ENCODE measurements at places on chromosomes 13 and 19.

DNA sequence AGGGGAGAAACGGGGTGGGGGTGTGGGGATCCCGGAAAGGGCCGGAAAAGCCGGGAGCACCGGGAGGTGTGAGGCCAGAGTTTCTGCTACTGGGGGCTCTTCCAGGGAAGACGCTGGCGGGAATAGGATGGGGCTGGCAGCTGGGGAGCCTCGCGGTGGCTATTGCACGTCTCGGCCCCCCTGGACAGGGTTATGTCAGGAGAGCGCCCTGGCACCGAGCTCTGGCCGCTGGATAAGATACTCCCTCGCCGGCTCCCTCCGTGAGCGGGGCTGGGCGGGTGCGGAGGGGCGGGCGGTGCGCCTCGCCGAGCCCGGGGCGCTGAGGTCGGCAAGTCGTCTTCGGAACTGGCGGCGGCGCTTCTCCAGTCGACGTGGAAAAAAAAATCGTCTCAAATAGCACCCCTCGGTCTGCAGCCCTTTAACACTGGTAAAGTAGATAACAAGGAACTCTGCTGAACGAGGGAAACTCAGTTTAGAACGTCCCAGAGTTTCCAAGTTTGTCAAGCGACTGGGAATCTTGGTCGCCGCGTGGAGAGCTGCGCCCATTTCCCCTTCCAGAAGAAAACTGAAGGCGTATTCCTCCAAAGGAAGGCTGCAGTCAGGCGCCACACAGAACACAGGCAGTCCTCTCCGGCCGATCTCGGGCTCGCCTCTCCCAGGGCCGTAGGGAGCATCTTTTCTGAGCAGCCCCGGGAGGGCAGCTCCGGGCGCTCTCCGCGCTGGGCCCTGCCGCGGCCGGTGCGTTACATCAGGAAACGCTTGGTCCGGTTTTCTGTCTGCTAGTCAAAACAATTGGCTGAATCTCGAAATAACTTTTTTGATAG is 115.1 kb downstream of the KCNRG start:
- peak; percentile 55 for DNase-seq

GRCh38 chr19:47239152-47239551 is 8.2 kb upstream of the BBC3 start:
- no peak for DNase-seq

- no peak for DNase-seq
These were observed 242.6 kb upstream of the RFC3 start for GRCh38 chr13:33575378-33575777.

DNA sequence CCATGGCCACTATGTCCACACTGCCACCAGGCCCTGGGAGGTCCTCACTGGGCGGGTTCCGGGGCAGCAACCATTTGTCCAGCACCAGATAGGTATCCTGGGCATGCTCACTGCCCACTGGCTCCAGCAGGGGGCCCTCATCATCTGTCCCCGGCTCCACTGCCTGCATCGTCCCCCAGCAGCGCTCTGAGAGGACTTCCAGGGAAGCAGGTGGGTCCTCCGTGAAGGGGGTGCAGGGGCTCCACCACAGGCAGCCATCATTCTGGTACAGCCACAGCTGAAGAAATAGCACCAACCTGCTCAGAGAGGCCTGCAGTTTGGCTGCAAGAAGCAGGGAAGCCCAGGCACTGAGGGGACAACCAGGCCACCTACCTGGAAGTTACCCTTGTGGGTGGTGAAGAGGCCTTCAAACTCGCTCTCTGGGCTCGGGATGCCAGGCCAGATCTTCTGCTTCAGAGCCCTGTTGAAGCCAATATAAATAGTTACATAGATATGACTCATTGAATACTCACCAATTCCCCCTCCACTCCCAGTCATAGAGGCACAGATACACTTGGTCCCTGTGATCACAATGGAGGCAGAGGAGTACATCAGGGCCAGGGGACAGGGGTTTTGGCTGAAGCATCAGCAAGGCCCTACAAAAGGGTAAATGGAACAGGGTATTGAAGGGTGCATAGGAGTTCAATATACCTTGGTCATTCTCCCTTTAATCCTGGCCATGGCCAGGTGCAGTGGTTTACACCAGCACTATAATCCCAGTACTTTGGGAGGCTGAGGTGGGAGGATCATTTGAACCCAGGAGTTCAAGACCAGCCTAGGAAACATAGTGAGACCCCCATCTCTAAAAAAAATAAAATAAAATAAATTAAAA is 4.1 kb downstream of the SWSAP1 start:
- DNase-seq = peak; percentile 37

- DNase-seq = no peak
These were observed 6.8 kb downstream of the RUBCNL start for GRCh38 chr13:46380242-46380641.

DNA sequence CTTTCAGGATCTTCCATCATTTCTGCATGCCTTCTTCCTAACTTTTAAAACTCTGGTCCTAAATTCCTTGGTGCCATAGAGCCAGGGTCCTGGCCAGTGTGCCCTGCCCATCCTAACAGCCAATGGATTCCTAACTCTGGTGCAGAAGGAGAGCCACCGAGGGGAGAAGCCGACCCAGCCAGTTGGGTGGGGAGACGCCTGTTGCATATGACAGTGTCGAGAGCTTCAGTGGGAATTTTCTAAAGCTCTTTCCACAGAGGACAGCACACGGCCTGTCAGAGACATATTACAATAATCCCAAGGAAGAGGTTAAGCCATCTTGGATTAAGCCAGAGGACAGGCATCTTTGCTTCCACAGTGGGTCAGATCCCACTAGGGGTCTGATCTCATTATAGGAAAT is 180.4 kb downstream of the ZNF536 start:
- DNase-seq = no peak

DNA sequence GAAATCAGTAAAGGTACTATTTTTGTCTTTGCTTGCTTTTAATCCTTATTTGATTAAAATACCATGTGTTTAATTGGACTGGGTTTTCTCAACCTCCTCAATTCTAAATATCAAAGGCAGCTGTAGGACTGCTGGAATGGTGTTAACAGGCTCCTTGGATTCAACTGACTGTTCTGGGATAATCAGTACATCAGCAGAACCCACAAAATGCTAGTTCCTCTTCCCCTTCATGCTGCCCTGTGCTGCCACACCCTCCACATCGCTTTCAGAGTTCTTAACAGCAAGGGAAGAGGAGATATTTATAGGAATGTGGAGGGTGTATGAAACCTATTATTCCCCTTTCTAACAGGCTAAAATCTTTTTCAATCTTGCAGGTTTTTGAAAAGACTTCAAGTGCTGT is 82.4 kb downstream of the KCTD12 start:
- no peak for DNase-seq

DNA sequence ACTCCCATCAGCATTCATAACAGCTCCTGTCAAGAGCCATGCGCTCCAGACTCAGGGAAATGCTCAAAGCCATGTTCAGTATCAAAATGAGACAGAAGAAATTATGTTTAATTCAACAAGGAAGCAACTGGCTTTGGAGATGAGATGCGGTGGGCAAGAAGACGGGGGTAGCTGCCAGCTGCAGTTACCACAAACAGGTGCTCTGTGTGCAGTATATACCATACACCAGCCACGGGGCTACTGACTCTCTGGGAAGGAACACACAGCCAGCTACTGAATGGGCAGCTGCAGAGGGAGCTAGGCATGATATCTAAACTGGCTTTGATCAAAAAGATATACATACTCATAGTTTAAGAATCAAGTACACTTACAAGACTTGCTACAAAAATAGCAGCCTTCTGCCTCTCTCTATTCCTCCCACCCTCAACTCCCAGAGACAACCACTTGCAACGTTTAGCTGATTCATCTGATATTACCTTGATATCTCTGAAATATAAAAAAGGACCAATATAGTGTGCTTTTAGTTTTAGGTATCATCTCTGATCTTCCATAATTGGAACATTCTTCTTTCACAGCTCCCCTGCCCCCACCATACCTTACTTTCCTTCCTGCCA is 593.0 kb downstream of the UQCRFS1 start:
- DNase-seq = no peak

- no peak for DNase-seq
These were observed 10.8 kb downstream of the TNFAIP8L1 start for GRCh38 chr19:4650159-4650558.

DNA sequence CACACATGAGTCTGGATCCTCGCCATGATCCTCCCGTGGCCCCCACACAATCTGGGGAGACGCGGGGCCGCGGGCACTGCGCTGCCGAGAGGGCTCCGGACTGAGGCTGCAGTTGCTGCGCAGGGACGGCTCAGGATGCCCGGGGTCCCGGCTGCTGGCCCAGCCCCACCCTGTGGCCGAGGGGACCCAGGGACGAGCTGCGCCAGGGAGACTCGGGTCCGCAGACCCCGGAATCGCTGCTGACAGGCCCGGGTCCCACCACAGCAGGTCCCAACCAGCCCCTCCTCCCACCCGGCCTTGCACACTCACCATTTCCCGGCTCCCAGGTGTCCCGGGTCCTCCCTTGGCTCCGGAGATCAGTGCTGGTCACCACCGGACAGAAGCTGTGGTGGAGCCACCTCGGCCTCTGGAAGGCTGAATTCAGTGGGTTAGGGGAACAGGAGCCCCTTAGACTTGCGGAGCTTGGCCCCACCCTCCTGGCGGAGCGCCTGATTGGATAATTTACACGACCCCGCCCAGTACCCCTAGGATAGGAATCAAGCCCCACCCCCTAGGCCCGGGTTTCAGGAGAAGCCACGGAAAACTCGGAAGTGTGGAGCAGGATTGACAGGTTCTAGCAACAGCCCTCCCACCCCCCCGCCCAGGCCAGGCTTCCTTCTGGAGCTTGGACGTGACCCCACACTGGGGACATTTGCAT is 57.4 kb downstream of the ZNF44 start:
- DNase-seq = no peak

DNA sequence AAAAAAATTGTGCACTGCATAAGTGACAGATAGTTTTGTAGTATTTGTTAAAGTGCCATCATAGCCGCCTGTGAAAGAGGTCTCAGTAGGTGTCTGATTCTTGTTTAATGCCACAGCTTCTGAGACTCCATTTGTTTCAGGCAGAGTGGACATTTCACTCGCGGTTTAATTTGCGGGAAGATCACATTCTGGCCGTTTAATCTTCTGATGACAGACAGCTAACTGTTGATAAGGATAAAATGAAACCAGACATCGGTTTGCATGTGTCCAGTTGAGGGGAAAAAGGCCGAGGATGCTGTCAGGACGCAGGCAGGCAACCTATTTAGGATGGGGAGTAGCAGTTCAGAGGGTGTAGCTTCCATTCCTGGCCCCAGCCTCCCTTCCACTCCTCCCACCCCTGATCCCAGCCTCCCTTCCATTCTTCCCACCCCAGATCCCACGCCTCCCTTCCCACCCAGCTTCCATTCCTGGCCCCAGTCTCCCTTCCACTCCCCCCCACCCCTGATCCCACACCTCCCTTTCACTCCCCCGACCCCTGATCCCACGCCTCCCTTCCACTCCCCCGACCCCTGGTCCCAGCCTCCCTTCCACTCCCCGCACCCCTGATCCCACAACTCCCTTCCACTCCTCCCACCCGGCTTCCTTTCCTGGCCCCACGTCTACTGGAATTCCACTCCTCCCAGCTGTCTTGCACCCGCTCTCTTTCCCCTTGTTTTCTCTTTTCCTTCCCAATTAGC is 23.8 kb downstream of the ATP11A start:
- DNase-seq = no peak

DNA sequence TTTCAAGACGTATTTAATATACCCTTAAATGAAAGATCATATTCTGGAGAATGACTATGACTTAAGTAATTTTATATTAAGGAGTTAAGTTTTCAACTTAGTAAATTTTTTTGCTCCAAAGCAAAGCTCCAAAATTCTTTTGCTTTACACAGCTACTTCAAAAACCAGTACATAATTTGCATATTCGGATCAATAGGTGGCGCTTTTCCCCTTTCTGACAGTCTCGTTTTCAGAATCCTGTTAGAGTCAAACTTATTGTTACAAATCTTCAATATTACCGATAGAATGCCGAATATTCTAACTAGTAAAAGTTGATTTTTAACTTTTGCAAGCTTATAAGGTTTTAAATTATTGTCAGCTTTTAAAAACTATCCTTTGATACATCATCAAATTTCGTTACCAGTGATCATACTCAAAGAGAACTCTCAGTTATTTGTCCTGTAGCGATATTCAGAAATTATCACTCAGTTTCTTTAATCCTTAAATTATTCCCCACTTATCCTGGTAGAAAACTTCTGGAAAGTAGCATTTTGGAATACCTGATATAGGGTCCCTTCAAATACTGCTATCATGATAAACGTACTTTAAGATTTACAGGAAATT is 852.7 kb upstream of the KLHL1 start:
- no peak for DNase-seq

GRCh38 chr13:105634059-105634458 is 901.4 kb downstream of the EFNB2 start:
- DNase-seq = no peak

DNA sequence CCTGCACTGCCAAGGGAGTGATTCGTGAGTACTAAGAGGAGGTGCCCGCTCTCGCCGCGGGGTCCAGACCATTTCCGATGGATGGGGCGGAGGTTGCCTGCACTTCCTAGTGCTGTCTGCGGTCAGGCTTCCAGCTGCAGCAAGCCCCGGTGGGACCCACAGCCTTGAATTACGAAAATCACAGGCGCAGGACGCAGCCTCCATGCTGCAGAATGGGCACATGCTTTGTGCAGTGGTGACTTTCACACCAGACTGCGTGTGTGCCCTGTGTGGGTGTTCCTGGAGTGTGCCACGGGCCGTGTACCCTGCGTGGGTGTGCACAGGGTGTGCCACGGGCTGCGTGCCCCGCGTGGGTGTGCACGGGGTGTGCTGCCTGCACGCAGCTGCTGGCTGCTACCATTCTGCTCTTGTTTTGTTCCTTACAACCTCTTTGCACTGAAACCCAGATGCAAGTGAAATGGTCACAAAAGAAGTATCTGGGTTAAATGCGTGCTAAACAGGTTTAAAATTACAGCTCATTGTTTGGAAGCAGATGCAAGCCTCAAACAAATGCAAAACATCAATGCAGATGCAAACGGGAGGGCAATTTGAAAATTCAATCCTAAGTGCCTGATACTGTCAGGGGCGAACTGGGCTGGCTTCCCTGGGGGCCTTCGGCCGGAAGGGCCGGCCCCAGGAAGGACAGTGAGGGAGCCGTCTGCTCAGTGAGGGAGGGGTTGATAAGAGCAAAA is 221.2 kb upstream of the SOX1 start:
- DNase-seq = no peak
